ENCODE measurements at places on chromosomes 7 and 10.

GRCh38 chr7:95933618-95934017, 161.3 kb downstream of the DYNC1I1 start:
- no peak for DNase-seq

- no peak for DNase-seq
Measured at GRCh38 chr7:24820730-24821044, 63.4 kb upstream of the GSDME start.

GRCh38 chr10:104028146-104028545, 57.5 kb downstream of the COL17A1 start:
- no peak for DNase-seq

- DNase-seq: no peak
Measured at GRCh38 chr7:39672176-39672575, 48.8 kb downstream of the RALA start.

DNA sequence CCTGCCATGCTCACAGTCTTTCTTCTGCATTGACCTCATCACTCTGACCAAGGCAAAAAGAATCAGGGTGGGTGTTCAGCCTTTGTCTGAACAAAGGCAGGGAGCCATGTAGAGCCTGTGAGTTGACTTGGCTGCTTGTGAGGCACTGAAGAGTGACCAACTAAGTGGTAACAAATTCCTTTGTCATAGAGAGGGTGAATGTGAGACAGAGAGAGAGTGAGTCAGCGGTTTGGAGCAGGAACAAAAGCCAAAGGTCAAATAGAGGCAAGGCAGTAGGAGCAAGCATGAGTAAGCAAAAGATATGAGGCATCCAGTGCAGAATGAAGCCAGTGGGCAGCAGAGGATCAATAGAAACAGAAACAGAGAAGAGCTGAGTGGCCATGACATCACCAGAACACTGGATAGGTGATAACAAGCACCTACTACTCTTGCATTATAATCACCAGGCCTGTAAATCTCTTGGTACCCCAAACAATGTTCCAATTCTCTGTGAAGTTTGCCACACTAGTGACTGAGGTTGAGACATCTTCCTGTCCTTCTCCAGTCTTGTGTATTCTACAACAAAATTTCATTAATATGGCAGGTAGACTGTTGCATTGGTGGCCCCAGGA, 116.2 kb upstream of the LAMB4 start:
- DNase-seq: no peak

DNA sequence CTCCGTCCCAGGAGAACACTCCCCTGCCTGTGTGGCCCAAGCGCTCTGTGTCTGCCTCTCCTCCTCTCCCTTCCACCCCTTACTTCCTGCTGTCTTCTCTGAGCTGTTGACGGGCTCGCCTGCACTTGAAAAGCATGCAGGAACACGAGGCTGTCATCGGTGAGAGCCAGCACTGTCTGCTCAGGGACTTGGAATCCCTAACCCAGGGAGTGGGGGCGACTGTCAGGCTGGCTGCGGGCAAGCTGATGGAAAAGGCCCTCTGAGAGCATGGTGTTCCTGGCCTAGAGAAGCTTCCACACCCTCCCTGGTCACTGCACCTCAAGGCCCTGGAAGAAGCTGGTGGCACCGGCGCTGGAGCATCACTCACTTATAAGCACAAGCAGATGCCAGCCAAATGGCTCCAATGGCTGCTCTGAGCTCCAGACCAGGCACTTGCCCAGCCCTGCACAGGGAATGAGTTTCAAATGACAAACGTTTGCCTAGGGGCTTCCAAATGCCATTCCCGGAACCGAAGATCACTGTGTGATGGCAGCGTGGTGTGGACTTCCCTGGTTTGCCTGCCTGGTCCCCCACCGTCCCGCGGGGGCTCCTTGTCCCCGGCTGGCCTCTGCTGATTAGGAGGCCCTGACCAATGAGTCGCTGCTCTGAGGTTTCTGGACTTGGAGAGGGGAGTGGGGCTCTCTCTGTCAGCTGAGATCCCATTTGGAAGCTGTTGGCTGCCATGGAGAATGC, 56.7 kb upstream of the EBF3 start:
- no peak for DNase-seq

DNA sequence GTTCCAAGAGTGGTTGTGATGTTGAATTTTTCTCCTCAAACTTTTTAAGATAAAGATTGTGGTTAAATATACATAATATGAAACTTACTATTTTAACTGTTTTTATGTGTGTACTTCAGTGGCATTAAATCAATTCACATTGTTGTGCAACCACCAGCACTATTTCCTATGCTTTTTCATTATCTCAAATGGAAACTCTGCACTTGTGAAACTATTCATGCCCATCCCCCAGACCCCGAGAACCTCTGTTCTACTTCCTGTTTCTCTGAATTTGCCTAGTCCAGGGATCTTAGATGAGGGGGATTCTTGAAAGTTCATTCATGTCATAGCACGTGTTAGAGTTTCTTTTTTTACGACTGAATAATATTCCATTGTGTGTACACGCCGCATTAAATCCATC, 67.0 kb downstream of the WDR37 start:
- DNase-seq: no peak

DNA sequence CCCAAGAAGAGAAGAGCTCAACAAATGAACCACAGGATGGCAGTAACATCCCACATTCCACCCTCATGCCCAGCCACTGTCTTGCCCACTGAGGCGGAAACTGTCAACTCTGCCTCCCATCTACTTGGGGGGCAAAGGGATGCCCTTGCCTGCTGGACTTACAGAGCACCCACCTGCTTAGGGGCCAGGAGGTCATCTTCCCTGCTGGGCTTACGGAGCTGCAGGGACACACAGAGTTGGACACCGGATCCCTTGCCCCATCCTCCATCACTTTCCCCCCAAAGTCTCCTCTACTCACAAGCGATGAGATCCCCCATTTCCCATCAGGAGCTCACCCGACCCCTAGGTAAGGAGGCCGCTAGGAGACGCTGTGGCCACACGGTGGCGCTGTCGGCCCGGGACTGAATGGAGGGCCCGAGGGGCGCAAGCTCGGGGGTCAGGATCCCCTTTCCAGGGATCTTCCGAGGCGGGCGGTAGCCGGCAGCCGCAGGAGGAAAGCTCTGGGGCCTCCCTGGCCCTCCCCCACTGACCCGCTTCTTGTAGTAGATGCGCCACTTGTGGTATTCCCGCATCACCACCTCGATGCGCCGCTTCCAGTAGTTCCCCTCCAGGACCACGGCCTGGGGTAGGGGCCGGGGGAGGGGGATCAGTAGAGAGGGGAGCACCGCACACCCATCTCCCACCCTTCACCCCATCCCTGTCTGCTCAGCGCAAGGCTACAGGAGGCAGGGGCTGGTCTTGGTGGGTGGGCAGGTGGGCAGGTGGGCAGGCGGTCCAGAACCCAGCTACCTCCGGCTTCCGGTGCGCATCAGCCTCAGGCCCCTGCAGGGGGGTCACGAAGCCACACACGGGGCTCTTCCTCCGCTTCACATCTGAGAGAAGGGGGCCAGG, 17.3 kb downstream of the MLXIPL start:
- DNase-seq: peak; percentile 80

DNA sequence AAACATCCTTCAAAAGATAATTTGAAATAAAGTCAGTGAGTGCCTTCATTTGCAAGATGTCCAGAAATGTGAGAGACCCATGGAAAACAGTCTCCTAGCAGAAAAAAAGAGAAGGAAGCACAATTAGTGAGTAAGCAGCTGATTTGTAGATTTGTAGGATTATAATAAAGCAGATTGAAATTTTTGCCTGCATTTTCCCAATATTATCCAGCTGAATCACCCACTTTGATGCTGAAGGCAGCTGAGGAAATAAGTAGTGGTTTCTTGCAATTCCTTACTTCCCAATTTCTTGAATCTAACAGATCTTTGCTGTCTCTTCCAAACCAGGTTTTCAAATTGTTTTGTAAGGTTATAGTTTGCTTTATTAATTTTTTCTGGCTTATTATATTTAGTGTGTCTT, 181.4 kb downstream of the GNAT3 start:
- no peak for DNase-seq

- no peak for DNase-seq
Measured at GRCh38 chr7:24970676-24971075, 9.3 kb downstream of the OSBPL3 start.

GRCh38 chr7:123929655-123930054, 4.6 kb downstream of the SPAM1 start:
- no peak for DNase-seq

DNA sequence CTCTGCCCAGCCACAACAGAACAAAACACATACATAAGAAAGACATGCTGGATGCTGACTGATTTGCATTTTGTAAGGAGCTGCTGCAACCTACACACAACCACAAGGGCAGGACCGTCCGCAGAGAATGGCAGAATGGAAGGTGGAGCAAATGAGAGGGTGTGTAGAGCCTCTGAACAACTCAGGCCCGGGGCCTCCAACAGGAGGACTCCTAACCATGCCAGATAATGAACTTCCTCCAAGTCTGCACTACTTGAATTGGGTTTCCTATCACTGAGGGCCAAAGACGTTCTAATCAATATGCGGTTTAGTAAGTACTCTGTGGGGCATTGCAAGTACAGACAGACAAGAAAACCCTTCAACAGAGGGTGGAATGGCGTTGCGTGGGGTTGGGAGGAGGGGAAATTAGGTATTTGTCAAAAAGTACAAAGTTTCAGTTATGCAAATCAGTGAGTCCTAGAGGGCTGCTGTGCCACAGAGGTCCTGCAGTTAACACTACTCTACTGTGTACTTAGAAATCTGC, 14.6 kb downstream of the VOPP1 start:
- peak; percentile 59 for DNase-seq

DNA sequence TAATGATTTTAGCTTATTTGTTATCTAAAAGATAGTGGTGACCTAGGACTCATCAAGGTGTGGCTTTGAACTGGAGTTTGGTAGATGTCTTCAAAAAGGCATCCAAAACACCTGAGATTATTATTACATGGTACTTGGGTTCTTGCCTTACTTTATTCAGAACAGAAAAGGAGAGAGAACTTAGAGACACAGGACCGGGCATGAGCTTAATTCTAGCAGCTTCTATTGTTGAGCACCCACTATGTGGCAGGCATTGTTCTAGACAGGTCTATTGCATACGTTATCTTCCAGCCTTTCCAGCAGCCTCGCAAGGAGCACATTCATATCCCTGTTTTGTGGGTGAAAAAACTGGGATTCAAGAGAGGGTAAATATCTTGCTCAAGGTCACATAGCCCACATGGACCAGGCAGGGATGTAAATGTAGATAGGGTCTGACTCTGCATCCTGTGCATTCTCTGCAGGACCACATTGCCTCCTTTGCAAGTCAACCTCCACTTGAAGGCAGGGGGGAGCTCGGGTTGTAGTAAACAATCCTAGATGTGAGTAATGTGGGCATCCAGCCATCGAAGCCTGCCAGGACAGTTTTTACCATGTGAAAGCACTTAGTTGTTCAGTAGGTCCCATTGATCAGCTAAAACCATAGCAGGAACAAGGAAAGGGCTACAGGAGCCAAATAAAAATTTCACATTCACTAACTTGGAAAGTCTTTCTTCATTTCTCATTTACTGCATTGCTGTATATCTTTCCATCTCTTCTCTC, 551.4 kb downstream of the LRMDA start:
- DNase-seq: no peak

DNA sequence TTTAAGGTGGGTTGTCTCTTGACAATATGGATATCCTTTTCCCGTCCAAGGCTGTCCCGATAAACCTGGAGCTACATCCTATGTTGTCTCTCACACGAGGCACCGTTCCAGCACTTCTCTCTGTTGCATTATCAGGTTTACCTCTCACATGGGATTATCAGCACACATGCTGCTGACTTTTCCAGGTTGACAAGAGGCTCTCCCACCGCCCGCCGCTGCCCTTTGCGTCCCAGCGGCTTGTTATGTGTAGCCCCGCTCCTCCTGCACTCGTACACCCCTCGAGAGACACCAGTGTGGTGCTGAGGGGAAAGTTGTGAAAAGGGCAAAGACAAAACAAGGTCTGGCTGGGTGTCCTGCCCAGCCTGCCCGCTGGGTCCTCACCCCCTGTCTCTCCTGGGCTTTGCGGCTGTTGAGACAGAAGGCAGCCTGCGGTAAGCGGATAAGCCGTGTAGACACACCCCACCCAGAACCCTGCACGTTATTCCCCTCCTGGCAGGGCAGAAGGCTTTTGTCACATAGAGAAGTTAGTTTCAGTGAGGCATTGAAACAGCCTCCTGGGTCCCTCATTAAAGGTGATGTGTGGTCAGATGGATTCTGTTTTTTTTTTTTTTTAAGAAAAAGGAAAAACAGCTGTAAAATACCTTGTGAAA, 38.7 kb downstream of the UBE3C start:
- DNase-seq: no peak

GRCh38 chr10:42149027-42149700, 489.2 kb downstream of the ZNF33B start:
- no peak for DNase-seq

DNA sequence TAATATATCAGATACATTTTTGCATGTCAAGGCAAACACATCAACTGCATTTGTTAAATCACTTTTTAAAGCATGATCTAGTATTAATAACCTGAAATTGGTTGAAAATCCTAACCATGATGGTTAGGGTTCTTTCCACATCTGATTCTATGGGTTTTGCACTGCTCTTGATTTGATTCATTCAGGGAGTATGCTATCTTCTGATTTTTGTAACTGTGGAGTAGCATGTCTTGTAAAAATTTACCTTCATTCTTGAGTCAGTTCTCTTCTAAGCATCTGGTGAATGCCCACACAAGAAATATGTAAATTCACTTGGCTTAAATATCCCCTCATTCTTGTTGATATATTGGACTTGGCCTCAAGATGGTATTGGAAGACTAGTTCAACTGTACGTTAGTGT, 178.7 kb downstream of the KLF6 start:
- no peak for DNase-seq

- DNase-seq: no peak
Measured at GRCh38 chr10:81959016-81959415, 84.0 kb downstream of the NRG3 start.

DNA sequence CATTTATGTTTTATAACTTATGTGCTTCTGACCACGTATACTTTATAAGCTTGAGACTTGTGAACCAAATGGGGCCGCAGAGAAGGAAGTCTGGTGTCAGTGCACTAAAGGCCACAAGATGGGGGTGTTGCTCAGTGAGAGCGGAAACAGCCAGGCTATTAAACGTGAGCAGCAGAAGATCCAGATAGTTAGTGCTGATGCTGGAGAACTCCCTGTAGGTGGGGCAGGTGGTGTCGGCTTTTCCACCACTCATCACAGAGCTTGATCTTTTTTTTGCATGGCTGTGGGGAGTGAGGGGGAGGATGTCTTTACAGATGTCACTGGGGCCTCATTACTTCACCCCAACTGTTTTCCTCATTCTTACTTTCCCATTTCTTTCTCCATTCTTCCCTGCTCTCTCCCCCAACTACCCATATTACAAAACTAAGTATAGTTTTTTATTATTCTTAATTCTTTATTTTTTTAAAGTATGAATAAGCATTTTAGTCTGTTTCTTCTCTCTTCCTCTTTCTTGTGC, 34.7 kb downstream of the ACADSB start:
- peak; percentile 63 for DNase-seq

DNA sequence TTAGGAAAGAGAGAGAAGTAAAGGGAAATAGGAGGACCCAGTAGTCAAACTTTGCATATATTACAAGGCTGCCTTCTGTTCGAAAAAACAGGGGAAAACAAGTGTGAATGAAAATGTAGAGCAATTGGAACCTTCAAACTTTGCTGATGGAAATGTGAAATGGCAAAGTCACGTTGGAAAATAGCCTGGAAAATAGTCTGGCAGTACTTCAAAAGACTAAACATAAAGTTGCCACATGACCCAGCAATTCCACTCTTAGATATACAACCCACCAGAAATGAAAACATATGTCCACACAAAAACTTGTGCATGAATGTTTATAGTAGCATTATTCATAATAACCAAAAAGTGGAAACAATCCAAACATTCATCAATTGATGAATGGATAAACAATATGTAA, 78.6 kb upstream of the IFRD1 start:
- DNase-seq: no peak

- no peak for DNase-seq
Measured at GRCh38 chr7:159197066-159197975, 52.7 kb upstream of the VIPR2 start.
